Cortex of kidney (tissue), 1 donor: ENCODE measurements at places on chromosomes 11 and 22.

DNA sequence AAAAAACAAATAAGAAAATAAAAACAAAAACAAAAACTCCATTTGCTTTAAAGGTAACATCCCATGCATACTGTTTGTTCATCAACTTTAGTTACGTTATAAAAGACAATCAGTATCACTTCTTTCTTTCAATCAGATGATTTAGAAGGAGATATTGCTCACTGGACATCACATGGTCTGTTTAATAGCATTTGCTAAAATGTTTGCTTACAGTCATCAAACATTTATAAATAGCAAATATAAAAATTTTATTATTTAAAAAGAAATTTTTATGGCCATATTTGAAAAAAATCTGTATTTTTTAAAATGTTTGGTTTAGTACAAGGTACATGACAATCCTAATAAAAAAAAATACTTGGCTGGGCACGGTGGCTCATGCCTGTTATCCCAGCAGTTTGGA is 22.6 kb downstream of the MMP26 start:
- DNase-seq, result no peak

GRCh38 chr11:10914050-10914449 is 56.2 kb upstream of the ZBED5 start:
- no peak for DNase-seq

DNA sequence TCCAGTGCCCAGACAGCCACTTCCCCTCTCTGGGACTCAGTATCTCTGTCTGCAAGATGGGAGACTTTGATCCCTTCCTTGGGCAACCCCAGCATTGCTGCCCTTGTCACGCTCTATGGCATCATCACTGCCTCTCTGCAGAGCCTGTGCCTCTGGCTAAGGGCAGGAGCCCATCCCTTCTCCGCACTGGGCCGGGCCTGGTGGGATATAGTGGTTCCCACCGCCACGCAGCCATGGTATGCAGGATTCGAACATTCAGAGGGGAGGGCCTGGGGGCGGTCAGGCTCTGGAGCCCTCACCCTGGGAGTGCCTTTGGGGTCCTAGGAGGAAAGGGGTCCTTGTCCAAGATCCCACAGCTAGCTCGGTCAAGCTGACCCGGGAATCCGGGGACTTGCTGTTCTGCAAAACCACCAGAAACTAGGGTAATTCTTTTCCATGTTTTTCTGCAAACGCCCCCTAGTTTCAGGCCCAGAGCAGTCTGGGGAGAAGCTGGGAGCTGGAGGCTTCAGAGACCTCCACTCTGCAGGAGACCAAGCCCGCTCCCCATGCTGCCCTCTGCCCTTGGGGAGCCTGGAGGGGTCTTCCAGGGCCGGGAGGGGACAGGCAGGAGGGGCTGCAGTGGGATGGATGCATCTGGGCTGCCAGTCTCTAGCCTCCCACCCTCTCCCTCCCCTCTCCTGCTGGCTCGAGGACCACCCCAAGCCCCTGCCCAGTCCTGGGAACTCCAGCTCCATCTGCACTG is 24.4 kb upstream of the CBX7 start:
- no peak for DNase-seq

DNA sequence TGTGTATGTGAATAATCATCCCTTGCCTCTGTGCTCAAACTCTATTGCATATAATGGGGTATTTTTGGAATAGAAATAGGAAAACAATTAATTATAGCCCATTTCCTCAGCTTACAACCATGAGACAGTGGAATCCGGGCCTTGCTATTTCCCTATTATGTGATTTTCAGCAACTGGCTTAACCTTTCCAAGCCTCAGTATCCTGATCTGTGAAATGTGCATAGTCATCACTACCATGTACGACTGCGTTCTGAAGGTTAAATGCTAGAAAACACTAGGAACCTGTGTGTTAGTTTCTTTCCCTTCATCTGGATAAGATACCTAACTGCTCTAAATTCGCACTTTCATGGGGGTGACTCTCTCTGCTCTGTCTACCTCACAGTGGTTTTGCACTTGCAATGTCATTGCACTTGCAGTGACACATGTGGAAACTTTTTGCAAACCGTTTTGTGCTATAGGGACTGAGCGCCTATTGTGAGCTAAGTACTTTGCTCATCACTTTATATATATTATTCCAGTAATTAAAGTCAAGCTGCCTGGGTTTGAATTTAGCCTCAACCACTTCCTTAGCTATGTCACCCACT is 48.3 kb downstream of the IRAG1 start:
- no peak for DNase-seq

- DNase-seq, result no peak
These were observed 67.6 kb upstream of the BID start for GRCh38 chr22:17841836-17842235.

- no peak for DNase-seq
These were observed 60.2 kb downstream of the TNRC6B start for GRCh38 chr22:40237788-40238424.

GRCh38 chr11:41254966-41255365 is 204.5 kb downstream of the LRRC4C start:
- DNase-seq, result no peak

DNA sequence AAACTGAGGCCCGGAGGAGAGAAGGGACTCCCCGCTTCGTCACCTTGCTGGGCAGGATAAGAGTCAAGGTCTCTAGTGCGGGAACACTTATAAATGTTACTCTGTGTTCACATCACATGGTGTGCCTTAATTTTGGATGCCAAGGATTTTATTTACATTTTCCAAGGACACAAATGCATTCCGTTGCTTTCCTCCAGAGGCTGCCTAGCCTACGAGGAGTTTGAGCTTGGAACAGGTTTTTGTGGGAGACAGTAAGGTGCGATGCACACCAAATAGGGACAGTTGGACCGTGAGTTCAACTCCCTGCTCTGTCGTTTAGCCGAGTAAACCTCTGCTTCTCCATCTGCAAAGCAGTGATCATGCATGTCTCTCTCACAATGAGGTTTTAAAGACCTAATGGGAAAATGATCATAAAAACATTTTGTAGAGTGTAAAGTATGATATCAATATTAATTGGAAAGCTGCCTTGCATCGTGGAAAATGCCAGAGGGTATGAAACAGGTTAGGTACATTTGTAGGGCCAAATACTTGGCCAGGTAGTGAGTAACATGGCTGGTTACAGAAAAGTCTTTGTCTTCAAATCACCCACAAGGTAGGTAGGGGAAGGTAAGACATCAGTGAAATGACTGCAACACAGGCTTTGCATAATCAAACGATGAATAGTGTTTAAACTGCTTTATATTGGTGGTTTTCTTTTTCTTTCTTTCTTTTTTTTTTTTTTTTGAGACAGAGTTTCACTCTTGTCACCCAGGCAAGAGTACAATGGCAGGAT is 61.8 kb downstream of the ST3GAL4 start:
- no peak for DNase-seq

DNA sequence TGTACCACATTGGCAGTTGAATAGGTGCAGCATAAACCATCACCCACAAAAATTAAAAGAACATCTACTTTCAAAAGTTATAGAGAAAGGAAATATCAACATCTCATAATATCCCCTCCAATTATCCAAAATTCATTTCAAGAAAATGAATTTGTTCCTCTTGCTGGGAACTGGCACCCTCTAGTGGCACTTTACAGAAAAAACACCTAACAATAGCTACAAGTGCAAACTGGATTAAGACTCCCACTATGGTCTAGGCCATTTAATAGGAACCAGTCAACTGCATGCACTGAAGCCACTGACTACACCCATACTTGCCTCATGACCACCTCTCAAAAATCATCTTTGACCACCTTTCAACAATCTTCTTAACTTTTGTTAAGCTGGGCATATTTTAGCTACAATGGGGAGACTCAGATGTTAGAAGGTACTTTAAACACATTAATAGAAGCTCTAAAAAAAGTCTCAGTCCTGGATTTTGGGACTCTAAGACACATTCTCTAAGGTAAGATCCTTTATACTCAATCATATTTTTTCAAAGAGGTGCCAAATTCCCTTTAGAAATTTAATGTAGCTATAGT is 17.3 kb downstream of the TRAF6 start:
- DNase-seq, result no peak

DNA sequence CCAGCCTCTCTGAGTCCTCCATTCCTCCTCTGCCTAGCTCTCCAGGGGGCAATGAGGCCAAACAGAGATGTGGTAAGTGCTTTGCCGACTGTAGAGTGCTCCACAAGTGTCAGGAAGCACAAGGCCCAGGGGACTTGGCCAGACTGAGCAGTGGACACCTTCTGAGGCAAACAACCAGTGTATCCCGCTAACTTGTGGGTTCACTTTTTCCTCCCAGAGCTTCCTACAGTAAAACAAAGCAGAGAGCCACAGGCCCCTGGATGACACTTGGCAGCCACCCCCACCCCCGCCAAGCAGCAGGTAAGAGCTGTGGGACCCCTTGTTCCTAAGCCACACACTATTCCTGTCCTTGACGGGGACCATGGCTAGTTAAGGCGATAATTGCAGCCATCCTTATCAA is 160.9 kb downstream of the CACNA1I start:
- no peak for DNase-seq

- no peak for DNase-seq
These were observed 126.0 kb downstream of the SYN3 start for GRCh38 chr22:32932176-32932575.

DNA sequence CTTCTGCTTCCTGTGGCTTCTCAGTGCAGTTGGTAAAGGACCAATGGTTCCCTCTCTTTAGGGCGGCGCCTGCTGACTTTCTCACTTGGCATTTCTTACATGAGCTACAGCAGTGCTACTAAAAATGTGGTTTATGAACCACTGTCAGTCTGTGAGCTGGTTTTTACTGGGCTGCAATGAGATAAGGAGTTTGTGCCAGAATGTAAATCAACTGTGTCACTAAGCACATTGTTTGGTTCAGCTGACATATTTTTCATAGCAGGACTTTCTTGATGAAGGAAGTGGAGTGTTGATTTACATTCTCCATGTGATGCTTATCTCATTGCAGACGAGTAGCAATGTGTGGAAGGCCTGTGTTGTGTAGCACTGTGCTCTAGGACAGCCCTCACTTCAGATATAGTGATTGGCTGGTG is 463.3 kb downstream of the SOX6 start:
- no peak for DNase-seq

DNA sequence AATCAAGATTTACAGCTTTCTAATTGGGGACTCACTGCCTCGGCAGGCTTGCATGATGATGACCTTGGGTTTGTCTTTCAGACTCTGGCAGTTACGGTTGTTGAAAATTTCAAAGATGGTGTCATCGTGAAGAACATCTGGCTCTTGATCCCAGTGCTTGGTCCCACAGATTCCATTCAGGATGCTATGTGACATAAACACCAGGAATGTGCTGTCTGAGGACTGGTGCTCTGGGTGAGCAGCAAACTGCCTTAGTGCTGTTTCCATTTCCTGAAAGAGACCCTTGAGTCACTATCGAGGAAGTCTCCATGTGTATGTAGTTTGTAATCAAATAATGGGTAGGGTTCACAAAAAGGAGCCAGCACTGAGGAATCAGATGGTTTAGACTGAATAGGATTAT is 7.1 kb downstream of the CASP12 start:
- DNase-seq, result no peak

DNA sequence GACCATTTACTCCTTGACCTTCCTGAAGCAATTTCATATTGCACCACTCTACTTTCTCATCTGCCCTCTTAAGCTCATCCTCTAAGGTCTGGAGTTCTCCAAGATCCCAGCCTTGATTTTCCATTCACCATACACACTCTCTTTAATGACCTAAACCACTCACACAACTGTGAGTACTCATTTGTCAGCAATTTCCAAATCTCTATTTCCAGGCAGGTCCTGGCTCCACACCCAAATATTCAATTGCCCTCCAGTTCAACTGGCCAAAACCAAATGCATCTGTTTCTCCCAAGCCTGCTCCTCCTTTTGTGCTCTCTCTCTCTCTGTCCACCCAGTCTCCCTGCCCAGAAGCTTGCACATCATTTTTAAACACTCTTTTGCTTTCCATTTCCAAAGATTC is 39.6 kb downstream of the NEU3 start:
- no peak for DNase-seq

- DNase-seq, result no peak
These were observed 38.8 kb downstream of the RPUSD4 start for GRCh38 chr11:126172596-126173038.

DNA sequence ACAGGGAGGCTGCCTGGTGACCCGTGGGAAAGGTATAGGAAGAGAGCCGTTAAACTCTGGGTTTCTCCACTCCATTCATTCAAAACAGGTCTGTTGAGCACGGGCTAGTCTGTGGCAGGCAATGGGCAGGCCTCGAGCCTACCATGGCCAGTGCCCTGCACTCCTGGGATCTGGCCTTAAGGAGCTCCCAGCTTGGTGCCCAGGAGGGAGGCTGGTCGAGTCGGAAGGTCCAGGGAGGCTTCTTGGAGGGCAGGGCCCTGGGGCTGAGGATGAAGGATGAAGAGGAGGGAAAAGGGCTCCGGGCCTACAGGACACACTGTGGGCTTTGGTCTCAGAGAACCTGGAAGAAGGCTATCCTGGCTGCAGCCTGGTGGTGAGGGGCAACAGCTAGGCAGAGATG is 41.9 kb upstream of the MN1 start:
- DNase-seq, result no peak

DNA sequence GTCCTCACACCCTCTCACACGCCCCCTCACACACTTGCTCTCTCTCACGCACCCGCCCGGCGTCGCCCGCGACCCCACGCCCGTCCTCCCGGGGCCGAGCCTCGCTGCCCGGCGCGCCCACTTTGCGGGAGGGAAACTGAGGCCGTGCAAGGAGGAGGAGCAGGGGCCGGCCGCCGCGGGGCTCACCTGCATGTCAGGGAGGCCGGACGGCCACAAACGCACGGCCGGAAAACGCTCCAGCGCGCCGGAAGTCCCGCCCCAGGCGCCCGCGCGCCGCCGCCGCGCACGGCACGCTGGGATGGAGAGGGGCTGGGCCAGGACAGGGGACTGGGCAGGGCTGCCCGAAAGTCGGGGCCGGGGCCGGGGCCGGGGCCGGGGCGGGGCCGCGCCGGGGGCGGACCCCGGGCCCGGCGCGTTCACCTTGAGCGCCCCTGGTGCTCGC is at the start of gene CHID1:
TSS of gene CHID1 (minus strand) at position 222 of the 442 bp plus-strand sequence. CDS start 5,994 bp downstream, outside the sequence.
- DNase-seq, result no peak

- no peak for DNase-seq
These were observed 96.6 kb downstream of the ZBTB16 start for GRCh38 chr11:114156131-114156581.

GRCh38 chr11:17802491-17802890 is 67.9 kb downstream of the KCNC1 start:
- DNase-seq, result no peak

GRCh38 chr11:34432822-34433221 is 5.9 kb upstream of the CAT start:
- DNase-seq, result no peak

- no peak for DNase-seq
These were observed 146.3 kb upstream of the ARHGAP20 start for GRCh38 chr11:110858547-110858921.

GRCh38 chr11:40885250-40885954 is 574.0 kb downstream of the LRRC4C start:
- DNase-seq, result no peak

DNA sequence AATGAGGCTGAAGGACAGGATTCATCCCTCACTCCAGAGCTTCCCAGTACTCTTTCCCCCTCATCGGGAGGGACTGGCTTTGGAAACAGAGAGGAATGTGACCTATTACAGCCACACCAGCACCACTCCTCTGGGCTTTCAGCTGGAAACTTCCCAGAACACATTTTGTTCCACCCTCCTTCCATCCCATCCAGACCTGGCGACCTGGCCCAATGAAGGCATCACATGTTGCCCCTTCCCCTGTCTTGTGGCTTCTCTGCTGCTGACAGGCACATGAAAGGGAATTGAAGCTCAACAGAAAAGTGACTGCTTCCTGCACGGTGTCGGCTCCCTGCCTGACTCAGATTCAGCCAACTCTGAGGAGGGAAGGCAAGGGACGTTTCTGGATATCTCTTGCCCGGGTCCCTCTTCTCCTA is 19.1 kb downstream of the IRAG1 start:
- no peak for DNase-seq
